NCI-H82 (cell line): ENCODE measurements at places on chromosomes 4 and X.

GRCh38 chr4:15042529-15043167, 40.4 kb downstream of the CPEB2 start:
- DNase-seq: no peak

GRCh38 chr4:183014361-183015084, 84.5 kb upstream of the WWC2 start:
- no peak for DNase-seq

DNA sequence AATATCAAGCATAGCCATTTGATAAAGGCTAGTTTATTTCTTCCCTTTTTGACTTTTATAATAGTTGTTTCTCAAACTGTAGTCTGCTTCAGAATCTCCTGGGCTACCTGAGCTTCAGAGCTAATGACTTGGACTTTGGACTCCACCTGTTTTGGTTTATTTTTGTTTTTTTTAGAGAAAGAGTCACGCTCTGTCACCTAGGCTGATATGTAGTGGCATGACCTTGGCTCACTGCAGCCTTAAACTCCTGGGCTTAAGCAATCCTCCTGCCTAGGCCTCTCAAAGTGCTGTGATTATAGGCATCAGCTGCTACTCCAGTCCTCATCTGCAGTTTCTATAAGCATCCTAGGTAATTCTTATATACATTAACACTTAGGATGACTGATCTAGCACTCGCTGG, 90.5 kb downstream of the DDIT4L start:
- no peak for DNase-seq

DNA sequence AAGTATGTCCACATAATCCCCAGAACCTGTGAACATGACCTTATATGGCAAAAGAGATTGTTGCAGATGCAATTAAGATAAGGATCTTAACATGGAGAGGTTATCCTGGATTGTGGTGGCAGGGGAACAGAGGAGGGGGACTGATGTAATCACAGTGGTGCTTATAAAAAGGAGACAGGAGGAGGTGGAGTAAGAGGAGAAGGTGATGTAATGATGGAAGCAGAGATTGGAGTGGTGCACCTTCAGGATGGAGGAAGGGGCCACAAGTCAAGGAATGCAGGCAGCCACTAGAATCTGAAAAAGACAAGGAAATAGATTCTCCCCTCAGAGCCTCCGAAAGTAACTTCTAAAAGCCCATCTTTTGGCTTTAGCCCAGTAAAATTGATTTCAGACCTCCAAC, 388.4 kb downstream of the BCOR start:
- no peak for DNase-seq

DNA sequence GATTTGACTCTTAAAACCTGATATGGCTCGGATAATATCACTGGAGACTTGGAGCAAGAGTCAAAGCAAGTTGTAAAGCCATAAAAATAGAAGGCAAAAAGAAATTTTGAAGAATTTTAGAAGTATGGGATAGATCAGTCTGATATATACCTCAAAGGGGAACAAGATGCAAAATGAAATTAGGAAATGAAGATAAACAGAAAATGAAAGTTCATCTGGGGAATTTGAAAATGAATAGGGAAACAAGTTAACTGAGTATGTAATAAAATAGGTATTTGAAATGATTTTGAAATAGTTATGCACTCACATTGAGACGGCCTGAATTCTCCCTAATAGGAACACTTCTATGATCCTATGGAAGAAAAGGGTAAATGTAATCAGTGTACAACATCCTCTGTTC, 5.7 kb downstream of the CYP2U1 start:
- no peak for DNase-seq

DNA sequence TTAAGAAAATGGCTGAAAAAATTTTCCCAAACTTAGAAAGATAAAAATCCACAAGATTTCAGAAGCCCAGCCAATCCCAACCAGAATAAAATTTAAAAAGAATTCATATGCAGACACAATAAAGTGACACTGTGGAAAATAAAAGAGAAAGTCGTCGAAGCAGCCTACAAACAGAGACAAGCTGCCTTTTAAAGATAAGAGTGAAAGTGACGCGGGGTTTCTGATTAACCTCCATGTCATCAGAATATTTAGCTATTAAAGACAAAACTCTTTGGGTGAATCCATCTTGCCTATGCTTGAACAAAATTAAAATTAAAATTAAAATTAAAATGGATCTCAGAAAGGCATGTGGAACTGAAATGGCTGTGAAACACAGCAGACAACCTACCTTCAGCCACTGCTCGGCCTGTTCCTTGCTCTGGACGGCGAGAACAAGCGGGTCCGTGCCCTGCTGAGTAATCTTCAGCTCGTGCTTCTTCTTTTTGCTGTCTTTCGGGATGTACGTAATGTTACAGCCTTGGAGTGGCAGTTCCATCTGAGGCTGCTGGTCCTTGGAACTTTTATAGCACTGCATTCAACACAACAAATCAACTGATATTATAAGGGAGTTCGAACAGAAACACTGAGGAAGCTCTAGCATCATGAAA, 101.4 kb downstream of the AFAP1 start:
- no peak for DNase-seq

DNA sequence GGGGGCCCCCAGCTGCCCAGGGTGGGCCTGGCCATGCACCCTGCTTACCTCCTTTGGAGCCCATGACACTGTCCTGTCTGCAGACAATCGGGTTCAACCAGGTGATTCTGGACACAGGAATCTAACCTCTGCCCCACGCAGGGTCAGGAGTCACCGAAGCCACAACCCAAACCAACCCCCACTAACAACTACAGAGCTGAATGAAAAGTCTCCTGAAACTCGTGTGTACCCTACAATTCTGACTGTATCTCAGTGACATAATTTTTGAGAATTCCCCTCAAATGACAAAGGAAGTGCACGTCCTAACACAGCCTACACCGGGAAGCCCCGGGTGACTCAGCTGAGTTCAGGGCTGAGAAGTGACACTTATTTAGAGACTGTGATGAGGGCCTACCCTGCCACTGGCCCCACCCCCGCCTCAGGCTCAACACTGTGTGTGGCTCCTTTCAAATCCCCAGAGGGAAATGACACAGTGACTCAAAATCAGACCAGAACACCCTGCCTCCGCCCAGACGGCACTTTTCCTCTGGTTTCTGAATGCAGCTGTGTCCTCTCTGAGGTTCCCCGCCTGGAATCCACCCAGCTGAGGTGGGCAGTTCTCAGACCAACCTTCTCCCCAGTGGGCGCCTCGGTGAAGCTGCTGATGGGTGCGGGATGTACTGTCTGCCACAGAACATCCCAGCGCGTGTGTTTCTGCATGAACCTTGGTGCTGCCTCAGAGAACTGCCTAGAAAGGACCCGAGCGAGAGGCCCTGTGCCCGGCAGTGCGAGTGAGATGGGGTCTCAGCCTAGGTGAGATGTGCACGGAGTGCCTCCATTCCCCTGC, 9.9 kb downstream of the TNIP2 start:
- DNase-seq: no peak

DNA sequence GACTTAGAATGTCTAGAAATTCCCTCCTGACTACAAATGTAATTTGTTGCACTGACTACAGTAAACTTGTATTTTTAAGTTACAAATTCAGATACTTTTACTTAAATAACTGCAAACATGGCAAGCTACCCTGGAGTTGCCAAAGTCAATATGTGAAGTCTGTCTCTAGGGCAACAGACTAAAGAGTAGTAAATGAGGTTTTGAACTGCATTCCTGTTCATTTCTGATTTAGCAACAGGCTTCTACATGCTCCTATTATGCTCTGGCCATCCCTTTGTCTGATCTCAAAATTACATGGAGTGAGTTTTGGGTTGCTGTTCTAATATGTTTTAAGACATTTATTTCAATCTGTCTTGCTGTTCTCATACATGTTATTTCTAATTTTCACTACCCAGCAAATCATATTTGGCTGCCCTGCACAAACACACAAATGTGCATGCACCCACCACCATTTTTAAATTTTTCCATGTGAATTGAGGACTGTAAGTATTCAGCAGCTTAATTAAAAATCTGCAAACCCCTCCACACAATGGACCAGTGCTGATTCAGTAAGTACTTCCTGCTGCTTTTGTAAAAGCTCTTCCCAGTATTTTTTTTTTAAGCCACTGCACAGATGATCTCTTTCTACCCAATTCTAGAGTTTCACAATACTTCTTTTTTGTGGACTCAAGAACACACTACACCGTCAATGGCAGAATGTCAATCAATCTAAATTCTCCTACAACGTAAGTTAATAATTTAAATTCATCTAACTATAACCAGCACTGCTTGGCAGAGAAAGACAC, 26.7 kb downstream of the SH3RF1 start:
- DNase-seq: no peak

- no peak for DNase-seq
Measured at GRCh38 chrX:133294126-133294525, 76.0 kb upstream of the TFDP3 start.

GRCh38 chrX:115642895-115643530, 82.0 kb downstream of the PLS3 start:
- peak; percentile 63 for DNase-seq

- DNase-seq: no peak
Measured at GRCh38 chrX:37817176-37817575, 30.2 kb downstream of the DYNLT3 start.

DNA sequence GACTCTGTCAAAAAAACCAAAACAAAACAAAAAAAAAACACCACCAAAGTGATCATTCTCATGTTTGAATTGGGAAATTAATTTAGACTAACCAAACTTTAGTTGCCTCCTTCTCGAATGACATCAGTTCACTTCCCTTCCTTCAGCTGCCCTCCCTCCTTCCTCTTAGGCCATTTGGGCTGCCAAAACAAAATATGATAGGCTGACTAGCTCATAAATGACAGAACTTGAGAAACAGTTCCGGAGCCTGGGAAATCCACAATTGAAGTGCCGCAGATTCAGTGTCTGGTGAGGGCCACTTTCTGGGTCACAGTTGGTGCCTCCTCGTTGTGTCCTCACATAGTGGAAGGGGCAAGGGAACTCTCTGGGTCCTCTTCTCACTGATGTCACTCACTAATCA, 16.1 kb upstream of the WAS start:
- no peak for DNase-seq

DNA sequence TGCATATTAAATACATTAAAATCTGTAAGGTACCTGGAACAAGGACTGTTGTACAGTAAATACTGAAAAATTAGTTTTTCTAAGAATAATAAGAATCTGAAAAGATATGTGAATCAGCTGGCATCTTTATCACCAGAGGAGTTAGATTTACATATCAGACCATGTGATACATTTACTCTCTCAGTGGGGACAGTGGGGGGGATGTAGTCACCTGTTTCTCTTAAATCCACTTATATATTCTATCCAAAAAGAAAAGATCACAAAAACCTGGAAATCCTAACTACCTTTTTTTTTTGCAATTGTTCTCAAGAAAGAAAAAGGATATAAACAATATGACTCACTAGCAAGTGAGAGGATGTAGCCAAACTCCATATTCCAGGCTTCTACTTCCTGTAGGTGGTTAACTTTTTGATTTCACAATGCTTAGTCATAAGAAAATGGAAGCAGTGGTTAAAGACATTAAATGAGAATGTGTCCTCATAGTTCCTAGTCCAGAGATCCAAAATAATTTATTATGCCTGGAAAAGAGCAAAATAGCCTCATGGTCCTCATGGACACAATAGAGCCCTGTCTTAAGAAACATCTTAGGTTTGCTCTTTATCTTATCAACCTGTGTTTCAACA, 22.5 kb upstream of the MYOZ2 start:
- DNase-seq: no peak

- peak; percentile 93 for DNase-seq
Measured at GRCh38 chr4:41281038-41281634, 24.4 kb downstream of the UCHL1 start.

- no peak for DNase-seq
Measured at GRCh38 chr4:103673983-103674382, 45.8 kb downstream of the TACR3 start.

DNA sequence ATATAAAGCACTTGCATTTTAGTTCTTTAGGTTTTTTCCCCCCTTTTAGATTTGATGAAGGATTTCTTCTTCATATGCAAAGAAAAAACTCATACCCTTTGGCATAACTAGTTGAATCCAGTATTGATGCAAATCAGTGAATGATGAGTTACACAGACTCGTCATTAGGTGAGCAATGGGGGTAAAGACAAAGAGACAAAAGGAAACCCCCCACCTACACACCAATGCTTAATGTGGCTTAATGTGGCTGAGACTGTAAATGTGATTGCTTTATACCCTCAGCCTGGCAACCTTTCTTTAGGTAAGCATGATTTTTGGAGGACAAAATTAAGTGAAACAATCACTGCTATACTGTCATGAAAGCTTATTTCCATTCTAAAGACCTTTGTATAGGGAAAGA, 39.5 kb downstream of the CD40LG start:
- DNase-seq: no peak

DNA sequence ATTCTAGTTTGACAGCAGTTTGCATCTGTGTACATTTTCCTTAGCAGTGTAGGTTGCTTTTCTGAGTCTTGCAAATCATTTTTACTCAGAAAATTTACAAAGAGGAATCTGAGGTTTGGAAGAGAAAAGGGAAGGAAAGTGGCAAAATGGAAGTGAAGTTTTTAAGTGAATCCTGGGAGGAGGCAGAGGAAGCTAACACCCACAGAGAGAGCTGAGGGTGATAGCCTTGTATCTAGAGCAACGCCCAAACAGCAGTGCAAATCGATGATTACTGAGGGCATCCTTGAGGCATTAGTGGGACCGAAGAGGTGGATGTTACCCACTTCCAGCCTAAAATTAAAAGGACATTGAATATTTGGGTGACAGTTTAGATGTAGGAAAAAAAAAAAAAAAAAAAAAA, 31.8 kb downstream of the KLF3 start:
- DNase-seq: no peak

- DNase-seq: peak; percentile 69
Measured at GRCh38 chr4:40672528-40673522, 43.2 kb upstream of the RBM47 start.

DNA sequence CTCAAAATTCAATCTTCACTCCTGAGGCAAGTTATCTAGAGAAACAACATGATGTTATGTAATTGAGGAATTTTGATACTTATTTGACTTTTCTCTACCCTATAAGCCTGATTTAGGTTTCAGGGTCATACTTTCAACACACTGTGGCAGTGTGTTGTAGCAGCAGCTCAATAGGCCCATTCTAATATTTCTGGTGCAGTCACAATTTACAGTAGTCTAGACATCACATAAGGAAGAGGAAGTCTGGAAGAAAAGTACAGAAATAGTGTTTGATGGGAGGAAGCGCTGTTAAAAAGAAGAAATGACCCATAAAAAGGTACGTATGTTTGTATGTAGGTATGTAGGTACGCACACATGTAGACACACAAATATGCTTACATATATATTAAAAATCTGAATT, 194.3 kb downstream of the ARHGAP24 start:
- no peak for DNase-seq

GRCh38 chr4:55635741-55636655, at the start of gene NMU:
Gene NMU (minus strand): TSS chr4:55636298. CDS start chr4:55636192, 106 bp downstream.
- peak; percentile 52 for DNase-seq

GRCh38 chrX:103554687-103555424, 30.5 kb upstream of the TCEAL4 start:
- DNase-seq: no peak

- DNase-seq: no peak
Measured at GRCh38 chrX:43357741-43358140, 298.4 kb upstream of the MAOA start.
